Activated CD8-positive, alpha-beta memory T cell treated with anti-CD3 and anti-CD28 coated beads, Interleukin-2, amount 10 ng/mL, durations not matched to agents 7 days and 5 days (primary cell): ENCODE measurements at places on chromosomes 7 and 10. TPM values are rescaled to one million over a fixed set of nuclear protein-coding genes. Genes with fewer than 3 reads are reported as not detected.

DNA sequence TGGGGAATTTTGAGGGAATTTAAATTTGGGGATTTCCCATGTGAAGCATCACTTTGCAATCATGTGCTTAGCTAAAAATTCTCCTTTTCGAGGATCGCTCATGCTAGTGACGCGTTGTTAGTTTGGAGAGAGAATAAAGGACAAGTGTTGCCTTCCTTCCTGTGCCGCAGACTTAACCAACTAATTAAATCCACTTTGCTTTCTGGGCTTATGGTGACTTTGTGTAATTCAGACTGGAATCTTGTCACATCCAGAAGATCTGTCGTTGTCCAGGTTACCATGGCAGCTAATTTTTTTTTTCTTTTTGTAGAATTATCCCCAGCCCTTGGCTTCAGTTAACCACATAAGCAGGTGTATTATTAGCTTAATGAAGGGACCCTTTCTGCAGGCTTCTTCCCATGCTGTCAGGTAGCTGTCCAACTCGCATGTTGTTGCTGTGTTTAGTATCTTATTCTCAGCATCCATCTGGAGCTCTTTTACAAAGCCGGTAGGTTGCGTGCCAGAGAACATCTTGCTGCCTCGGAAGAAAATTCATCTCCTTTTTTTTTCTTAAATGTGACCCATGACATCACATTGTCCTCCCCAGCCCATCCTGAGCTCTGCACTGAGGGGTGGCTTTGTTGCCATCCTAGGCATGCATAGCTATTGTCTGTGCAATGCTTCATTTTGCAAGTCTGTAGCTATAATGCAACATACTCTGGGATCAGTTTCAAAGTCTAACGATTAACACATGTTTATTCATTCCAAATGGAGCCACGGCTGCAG, 47.2 kb upstream of the NRP1 start:
- no peak for DNase-seq

- DNase-seq: no peak
These were observed 621.4 kb downstream of the POM121L12 start for GRCh38 chr7:53656881-53657280.

GRCh38 chr7:8113184-8113583, 144.6 kb downstream of the GLCCI1 start:
- DNase-seq: no peak

- DNase-seq: no peak
These were observed 295.3 kb upstream of the KLF6 start for GRCh38 chr10:4080225-4080805.

DOCK4 gene
- total RNA-seq: 0.64 TPM
